ENCODE measurements at places on chromosomes 12 and 14.

DNA sequence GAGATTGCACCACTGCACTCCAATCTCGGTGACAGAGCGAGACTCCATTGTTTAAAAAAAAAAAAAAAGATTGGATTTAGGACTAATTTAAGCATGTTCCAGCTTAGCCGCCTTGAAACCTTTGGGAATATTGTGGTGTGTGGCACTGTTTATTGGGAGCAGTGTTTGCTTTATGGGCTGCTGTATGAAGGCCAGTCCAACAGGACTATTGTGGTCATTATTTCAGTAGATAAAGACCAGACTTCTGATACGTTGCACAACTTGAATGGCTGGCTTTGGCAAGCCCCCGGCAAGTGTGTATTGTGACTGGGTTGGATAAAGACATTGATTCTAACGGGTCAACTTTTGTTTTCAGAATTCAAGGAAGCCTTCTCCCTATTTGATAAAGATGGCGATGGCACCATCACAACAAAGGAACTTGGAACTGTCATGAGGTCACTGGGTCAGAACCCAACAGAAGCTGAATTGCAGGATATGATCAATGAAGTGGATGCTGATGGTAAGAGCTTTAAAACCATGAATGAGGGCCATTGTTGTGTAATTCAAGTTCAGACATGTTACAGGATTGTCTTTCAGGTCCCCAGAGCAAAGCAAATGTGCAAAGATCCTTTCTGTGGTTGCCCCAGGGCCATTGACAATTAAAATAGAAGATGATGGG is 4.2 kb downstream of the CALM1 start:
- no peak for DNase-seq

- DNase-seq = no peak
Observed at GRCh38 chr12:82968631-82969367, 282.1 kb downstream of the TMTC2 start.

DNA sequence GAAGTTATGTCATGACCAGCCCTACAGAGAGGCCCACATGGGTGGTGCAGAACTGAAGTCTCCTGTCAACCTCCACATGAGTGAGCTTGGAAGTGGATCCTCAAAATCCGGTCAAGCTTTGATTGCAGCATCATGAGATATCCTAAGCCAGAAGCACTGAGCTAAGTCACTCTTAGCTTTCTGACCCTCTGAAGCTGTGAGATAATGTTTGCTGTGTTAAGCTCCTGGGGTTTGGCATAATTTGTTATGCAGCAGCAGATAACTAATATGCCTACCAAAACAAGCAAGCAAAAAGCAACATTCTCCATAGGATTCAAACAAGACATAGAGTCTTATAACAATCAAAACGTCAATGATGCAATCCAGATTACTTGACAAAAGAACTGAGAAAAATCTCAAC is 87.6 kb upstream of the GRIN2B start:
- no peak for DNase-seq

DNA sequence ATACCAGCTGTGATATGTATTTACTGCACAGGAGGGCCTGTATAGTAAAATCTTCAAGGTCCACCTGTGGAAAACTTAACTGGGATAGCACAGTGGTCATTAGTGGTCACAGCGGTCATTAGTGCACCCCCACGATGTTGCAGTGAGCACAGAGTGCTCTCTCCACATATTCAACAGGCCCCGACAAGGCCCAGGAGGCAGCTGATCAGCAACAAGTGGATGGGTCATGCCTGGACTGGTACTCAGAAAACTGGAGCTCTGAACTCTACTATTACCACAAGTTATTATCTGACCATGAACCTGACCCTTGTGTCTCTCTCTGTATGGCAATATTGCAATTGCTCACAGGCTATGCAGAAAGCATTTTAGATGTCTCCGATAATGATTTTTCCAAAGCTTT is 129.5 kb downstream of the SLC35F4 start:
- no peak for DNase-seq

Data from lung microvascular endothelial cell (primary cell).